Thoracic aorta (tissue), 2 donors: ENCODE measurements at places on chromosomes 2 and 18.

GRCh38 chr2:18903750-18904149 lies 314.4 kb upstream of the NT5C1B start:
- DNase-seq, result no peak

GRCh38 chr18:10482985-10483949 lies 28.8 kb downstream of the APCDD1 start:
- DNase-seq, result no peak

GRCh38 chr18:72206814-72207213 lies 337.3 kb downstream of the CBLN2 start:
- no peak for DNase-seq

- no peak for DNase-seq
Observed at GRCh38 chr2:55419233-55419678, 400 bp downstream of the CCDC88A start.

- DNase-seq, result no peak
Observed at GRCh38 chr18:8174771-8175170, 434.5 kb upstream of the RAB12 start.

DNA sequence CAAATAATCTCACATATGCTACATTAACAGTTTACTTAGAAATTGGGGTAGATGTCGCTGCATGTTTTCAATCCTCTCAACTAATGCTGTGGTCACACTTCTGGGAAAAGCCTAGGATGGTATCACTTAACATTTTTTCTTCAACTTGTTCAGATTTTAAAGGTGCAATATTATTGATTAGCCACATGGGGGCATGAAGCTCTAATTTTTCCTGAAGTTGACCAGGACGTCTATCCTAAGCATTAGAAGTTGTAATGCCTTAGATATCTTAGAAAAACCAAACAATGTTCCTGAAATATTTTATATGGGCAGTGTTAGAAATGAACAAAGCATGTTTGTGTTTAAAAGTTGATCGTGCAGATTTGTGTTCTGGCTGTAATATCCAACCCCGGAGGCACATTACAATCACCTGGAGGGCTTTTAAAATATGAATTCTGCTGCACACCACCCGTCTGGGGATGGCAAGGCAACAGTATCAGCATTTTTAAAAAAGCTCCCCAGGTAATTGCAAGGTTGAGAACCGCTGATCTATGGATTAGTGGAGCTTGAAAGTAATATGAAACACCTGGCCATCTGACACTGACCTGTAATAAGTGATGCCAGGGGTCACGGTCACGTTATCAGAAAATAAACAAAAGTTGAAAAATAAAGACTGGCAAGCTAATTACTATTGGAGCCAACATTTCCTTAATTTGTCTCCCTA lies 100.5 kb upstream of the LMAN1 start:
- no peak for DNase-seq

GRCh38 chr2:207469943-207470729 lies 59.6 kb upstream of the CREB1 start:
- DNase-seq, result no peak

DNA sequence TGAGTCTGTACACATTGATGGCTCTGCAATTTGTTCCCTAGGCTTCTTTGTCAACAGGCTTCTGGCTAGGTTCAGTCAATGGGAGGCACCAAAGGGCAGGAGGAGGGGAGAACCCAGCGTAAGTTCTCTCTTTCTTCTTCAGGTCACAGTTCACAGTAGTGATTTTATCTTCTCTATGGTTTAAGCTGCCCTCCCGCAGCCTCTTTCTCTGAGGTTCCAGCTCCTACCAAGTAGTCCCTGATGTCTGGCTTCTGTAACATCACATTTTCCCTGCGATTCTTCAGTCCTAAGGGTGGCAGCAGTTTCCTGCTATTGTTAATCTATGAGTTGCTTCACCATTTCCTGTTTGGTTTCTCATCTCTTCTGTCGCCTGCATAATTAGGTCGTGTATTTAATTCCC lies 107.4 kb downstream of the CPO start:
- no peak for DNase-seq

GRCh38 chr2:62550461-62550860 lies 44.5 kb upstream of the TMEM17 start:
- no peak for DNase-seq

GRCh38 chr2:95269036-95269680 lies 5.1 kb upstream of the PROM2 start:
- no peak for DNase-seq

- no peak for DNase-seq
Observed at GRCh38 chr18:79760881-79761280, 36.9 kb upstream of the KCNG2 start.

GRCh38 chr2:95075440-95076132 lies 46.0 kb downstream of the MRPS5 start:
- DNase-seq, result no peak

DNA sequence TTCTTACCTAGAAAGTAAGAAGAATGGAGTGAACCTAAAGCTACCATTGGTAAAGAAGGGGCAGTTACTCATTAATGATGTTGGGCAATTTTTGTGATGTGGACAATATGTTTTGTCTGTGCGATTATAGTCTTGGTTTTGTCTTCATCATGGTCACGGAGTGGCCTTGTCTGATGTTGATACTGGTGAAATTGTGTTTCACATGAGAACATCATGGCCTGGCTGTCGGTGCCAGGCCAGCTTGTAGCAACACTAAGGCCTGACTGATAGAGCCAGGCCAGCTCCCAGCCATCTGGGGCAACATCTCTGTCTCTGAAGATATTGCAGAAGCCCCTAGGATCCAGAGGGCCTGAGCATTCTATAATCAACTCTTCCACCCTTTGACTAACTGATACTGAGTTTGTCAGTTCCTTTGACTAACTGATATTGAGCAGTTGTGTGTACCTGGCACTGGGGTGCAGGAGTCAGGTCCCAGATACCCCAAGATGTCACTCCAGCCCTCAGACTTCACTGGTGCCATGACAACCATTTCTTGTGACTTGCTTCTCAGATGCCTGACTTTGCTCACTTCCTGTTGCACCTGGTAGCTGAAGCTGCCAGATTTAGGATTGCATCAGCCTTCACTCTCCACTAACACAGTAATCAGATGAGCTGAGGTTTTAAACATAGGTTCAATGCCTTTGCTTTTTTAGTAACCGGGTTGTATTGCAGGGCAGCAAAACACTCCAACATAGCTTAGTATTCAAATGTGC lies 62.5 kb downstream of the RPIA start:
- no peak for DNase-seq

DNA sequence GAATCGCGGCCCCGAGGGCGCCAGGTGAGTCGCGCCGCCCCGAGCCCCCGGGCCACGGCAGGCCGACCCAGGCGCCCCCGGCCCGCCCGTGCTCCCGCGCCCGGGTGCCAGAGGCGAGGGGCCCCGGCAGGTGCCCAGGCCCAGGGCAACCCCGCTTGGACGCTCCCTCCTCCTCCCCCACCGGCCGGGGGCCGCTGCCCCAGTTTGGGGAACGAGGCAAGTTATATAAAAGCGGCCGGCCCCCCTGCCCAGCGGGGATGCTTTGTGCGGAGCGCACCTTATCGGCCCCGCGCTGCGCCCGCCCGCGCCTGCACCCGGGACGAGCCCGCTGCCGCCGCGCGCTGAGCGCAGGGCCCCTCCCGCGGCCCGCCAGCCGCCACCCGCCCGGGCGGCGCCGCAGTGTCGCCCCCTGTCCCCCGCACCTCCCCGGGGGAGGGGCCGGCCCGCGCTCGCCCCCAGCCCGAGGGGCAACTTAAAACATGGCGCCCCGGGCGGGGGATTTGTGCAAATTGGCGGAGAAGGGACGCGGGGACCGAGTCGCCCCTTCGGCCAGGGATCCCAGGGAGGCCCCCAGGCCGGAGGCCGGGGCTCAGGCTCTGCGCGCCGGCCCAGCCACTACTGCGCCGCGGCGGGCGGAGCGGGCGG lies 639 bp downstream of the EPB41L3 start:
- no peak for DNase-seq

DNA sequence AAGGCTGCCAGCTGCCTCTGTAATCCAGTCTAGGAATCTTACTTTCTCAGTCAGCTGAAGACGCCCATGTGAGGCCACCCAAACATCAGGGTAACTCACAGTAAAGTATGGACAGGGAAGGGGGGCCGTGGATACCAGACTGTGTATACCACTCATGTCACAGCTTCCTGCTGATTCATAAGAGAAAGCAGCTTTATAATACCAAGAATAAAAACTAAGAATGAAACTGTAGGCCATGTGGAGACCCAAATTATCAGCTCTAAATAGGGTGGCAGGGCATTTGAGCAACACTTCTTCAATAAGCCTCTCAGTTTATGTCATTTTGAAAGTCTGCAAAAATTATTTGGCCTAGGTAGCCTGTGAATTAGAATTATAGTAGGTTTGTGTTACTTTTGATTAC lies 115.0 kb upstream of the CDCA7 start:
- no peak for DNase-seq

DNA sequence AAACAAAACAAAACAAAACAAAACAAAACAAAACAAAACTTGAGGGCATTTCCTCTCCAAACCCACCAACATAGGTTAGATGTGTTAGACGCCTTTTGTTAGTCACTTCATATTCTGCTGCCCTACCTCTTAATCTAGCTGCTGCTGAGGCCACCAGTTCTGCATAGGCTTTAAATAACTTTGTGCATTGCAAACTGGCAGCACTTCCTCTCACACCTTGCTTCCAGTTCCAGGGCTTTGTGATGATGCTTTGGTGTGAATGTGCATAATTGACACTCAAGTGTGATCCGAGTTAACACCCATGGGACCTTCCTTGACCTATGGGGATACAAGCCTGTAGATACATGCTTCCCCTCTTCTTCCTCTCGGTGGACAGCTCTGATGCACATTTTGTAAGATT lies 2.3 kb upstream of the SERPINB11 start:
- DNase-seq, result no peak

GRCh38 chr2:12119841-12120240 lies 373.4 kb downstream of the LPIN1 start:
- no peak for DNase-seq

DNA sequence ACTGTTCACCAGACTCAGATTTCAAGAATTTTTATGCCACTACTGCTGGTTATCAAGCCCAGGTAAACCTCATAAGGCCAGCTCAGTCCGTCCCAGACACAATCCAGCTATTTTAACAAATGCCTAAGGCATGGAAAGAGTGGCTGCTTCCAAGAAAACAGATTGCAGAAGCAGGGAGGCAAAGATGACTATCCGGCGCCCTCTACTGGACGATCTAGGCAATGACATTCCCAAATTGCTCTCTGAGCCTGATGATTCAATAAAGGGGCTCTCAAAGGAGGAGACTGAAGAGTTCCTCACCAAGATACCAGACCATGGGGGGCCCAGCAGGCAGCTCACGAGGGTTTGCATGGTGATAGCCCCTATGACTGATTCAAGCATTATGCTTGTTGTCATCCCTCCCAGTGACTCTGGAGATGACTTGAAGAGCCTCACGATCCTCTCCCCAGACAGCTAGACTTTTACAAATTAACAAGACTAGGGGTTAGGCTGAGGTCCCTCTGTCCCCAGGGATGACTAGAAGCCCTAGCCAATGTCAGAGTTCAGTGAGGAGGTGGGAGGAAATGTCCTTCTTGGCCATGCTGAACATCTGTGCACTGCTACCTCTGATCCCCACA lies 25.0 kb downstream of the SERPINB8 start:
- no peak for DNase-seq

DNA sequence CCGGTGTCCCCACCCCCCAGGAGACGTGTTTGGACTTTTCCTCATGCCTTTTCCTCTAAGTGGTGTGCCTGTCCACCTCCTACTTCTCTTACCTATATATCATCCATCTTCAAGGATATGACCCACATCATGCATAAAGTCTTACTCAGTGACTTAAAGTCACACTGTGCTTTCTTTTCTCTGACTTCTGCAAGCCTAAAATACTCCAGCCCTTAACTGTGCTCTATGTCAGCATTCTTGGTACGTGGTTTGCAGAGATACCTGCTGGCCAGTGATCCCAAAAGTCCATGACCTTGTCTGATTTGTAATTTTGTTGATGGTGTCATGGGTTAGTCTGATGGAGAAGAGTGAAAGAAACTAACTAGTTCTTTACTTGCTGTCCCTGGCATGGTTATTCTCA lies 393.6 kb upstream of the NRP2 start:
- no peak for DNase-seq

- DNase-seq, result no peak
Observed at GRCh38 chr2:65799141-65799854, 366.9 kb upstream of the SPRED2 start.

DNA sequence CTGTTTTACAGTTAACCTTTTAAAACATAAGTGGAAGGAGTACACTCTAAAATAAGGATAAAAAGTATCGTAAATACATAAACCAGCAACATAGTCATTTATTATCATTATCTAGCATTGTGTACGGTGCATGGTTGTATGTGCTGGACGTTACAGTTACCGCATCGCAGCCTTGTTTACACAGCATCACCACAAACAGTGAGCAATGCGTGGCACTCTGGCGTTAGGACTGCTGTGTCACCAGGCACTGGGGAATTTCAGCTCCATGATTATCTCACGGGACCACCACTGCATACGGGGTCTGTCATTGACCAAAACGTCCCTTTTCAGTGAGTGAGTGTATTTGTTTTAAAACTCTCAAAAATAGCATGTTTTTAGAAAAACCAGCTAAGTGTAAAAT lies 103.0 kb upstream of the SNTG2 start:
- DNase-seq, result no peak

DNA sequence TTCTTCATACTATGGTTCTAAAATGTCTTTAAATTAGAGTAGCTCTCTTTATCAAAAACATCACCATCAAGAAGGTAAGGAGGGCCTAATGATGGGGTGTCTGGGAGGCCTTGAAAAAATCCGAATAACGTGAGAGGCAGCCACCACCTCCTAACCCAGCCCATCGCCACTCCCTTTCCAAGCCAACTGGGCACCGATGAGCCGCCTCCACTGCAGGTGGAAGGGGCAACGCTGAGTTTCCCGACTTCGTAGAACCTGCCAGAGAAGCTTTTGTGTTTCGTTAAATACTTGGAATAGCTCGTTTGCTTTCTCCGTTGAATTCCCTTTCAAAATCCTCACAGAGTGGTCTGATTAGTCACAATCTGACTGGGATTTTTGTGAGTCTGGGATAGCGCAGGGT lies 22.0 kb upstream of the RPL31 start:
- no peak for DNase-seq

DNA sequence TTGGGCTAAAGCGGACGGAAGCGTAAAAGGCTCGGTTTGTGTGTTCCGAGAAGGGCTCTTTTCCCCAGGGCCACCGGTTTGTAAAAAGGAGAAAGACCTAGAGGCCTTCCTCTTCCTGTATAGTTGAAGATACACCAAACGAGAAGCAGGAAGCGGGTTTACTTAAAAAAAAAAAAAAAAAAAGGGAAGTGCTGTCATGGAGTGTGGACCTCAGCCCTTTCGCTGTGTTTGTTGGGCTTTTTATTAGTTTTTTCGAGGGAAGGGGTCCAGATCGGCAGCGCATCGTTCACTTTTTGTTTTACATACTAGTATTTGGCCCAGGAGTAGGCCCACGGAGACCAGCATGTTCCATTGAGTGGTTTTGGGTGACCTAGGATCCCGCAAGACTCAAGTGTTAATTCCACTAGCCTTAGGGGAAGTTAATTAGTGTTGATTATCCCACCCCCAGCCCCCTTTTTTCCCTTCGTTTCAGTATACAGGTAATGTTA lies 676 bp downstream of the ACTR2 start:
- no peak for DNase-seq

DNA sequence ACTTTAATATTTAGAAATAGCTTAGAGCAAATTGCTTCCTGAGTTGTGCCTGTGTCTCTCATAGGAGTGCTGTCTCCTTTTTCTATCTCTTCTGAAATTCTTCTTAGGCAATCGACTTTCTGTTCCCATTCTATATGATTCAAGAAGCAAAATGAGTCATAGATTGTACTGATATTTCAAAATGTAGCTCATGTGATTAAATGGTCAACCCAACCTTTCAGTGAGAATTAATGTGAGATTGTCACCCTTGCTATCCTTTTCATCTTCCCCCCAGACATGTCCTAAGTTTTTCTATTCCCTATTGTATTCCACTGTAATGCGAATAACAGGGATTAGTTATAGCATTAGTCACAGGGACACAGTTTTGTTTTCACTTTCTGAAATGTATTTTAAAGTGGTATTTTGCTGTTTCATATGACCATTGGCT lies 413.6 kb downstream of the THSD7B start:
- DNase-seq, result no peak
